ENCODE measurements at places on chromosomes 6 and 20.

- DNase-seq, result no peak
Measured at GRCh38 chr6:93447874-93448273, 28.5 kb upstream of the EPHA7 start.

DNA sequence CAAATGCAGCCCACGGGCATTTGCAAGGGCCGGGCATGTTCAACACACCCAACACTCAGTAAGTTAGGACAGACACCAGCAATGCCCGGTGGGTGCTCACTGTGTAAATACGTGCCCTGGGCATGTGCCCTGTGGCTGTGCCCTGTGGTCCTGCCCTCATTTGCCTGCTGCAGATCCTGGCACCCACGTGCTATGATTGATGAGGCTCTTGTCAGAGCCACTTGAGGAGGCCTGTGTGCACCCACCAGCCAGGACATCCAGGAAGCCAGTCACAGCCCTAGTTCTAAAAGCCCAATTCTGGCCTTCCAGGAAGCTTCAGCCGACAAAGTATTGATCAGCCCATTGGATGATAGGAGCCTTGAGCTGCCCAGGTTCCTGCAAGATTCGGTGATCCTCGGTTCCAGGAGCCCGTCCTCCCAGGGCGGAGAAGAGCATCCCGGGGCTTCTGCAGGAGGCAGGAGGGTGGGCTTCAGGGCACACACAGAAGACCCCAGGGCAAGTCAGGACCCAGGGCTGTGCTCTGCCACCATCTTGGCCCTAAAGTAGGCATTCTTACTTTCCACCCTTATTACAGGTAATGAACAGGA, 223.9 kb downstream of the PREX1 start:
- no peak for DNase-seq

DNA sequence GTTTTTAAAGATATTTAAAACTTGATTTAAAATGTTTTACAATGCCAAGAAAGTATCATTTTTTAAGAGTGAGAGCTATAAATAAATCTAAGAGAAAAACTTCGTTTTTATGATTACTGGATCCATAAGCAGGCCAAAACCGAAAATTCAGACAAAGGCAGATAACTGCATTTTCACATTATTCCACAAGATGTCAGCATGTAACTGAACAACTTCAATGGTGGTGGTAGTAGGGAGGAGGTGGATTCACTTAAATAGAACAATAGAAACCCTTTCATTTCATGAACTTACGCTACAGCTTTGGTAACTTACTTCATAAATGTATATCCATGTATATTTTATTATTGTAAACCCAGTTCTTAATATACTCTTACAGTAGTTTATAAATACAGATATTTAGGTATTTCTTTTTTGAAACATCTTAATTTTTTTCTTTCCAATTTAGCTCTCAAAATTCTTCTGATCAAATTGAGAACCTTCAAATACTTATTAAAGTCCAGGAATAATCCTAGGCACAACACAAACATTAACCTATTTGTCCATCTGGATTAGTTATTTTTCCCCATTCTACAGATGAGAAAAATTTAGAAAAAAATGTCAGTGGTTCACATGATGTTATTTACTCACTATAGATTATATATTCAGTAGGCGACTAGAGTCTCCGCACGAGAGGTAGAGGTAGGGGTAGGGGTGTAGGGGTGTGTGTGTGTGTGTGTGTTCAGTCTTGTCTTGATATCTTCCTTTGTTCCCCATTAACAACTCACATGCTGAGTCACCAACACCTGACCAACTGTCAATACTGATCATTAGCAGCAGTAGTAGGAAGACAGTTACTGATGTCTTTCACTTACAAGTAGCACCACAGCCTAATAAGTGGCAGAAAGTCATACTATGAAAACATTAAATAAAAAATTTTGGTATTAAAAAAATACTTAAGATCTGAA, 111.5 kb downstream of the ARHGAP18 start:
- DNase-seq, result peak; percentile 66

GRCh38 chr6:147676495-147677199, 168.2 kb downstream of the SAMD5 start:
- DNase-seq, result no peak

GRCh38 chr6:26158076-26158580, 70.9 kb downstream of the HFE start:
- DNase-seq, result no peak

- DNase-seq, result no peak
Measured at GRCh38 chr6:41779336-41779735, 364 bp downstream of the FRS3 start.

DNA sequence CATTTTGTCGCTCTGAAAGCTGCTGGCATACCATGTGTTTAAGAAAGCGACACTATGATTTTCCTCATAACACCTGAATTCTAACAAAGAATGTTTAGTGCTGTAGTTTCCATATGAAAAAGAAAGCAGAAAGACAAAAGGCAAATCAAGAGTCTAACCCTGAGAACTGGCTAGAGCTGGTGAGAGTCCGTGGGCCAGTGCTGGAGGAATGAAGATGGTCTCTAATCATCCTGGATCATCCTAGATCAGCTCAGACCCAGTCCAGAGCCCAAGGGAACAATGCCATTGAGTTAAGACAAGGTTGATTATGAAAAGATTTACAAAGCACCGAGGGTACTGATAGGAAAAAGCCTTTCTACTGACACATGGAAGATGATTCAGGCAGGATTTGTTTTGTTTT, 73.0 kb upstream of the MYLIP start:
- no peak for DNase-seq

DNA sequence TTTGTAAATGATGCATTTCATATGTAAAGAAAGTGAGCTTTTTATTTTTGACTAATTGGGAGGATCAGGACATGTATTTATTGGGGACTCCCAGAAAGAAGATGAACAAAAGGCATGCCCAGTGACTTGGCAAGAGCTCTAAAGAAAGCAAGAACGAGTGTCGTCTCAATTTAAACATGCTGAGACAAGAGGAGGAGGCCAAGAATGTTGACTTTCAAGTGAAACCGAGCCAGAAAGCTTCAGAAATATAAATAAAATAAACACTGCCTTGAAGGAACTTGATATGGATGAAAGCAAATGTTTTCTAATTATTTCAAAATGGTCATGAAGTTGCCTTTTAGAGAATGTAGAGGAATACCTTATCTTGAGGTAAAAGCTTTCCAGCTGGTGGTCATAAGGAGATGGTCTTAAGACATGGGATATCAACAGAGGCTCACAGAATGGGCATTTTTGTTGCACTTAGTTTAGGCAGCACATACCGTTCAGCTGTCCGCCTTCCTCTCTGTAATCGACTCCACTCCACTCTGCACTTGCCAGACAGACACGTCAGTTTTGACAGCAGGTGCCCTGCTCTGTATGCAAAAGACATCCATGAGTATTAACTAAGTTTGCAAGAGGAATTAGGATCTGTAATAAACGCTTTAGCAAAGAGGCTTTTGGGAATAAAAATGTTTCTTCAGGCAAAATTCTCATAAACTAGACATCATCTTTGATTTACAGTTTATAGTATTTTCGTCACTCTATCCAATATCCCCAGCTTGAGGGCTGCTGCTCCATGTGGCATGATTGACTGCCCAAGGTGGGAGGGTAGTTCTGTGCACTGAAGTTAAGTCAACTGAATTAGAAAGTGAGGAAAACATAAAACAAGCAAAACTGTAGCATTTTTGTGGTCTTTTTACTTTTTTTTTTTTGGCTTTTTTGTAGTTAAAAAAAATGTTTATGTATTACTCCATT, 613.1 kb downstream of the PKHD1 start:
- DNase-seq, result no peak

DNA sequence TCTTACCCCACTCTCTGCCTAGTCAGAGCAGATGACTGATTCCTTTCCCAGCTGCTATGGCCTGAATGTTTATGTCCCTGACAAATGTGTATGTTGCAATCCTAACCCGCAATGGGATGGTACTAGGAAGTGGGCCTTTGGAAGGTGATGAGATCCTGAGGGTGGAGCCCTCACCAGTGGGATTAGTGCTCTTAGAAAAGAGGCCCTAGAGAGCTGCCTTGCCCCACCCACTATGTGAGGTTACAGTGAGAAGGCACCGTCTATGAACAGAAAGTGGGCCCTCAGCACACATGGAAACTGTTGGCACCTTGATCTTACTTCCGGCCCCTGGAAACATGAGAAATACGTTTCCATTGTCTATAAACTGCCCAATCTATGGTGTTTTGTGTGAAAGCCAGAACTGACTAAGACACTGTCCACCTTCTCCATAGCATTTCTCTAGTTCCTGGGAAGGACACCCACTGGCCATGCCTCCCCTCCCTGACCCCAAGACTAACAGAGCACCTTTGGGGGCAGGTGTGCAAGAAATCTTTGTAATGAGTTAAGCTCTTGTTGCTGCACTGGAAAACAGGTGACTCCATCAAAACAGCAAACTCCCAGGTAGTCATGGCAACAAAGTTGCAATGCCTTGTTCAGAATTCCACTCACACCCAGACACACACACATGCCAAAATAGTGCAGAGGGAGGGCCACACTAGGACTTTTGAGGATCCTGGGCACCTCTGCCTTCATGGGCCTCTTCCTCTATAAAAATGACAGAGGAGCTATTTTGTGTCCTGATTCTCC, 16.2 kb downstream of the GABRR2 start:
- no peak for DNase-seq

DNA sequence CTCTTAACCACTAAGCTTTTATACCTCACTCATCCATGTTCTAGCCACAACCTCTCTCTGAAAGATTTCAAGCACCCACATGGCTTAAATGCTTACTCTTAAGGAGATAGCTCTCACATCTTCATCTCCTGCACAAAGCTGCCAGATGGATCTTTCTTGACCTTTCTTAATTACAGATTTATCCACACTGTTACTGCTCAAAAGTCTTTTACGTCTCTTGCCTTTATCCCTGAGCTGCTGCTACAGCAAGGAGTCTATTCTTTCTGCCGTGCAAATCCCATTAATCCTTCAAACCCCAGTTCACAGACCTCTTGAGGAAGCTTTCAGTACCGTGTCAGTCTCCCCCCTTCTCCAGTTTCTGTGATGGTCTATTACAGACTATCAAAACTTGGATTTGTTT, 54.6 kb downstream of the B4GALT5 start:
- DNase-seq, result no peak

- DNase-seq, result no peak
Measured at GRCh38 chr20:57468523-57469417, 56.2 kb downstream of the CTCFL start.

GRCh38 chr6:1904466-1904799, 294.7 kb downstream of the FOXC1 start:
- no peak for DNase-seq

- DNase-seq, result no peak
Measured at GRCh38 chr6:117542493-117542892, 59.8 kb downstream of the GOPC start.

DNA sequence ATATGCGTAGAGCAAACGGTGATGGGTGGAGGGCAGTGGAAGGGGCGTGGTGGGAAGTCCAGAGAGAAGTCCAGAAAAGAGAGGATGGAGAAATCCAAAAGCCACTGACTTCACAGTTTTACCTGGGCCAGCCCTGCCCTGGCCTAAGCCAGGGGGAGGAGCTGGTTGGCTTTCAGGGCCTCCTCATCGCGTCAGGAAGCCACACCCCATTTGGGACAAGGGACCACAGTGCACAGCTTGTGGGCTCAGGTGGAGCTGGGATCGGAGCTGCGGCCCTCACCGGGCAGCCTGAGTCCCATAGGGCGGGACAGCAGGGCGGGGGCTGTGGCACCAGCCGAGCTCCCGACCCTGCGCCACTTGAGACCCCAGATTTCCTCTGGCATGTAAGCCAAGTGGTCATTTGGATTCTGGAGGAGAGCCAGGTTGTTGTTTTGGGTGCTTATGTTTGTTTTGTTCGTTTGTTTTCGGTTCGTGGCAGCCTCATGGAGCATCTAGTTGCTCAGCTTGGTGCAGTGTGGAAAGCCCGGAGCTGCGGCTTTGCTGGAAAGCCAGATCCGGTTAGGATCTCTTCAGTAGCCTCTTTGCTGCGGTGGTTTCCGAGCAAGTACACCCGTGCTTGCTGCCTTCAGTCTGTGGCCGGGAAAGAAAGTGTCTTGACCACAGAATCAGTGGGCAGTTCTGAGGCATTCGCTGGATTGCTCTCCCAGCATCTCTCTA, 42.2 kb downstream of the RIOK1 start:
- no peak for DNase-seq

- no peak for DNase-seq
Measured at GRCh38 chr6:52180787-52181558, 5.2 kb upstream of the IL17A start.

DNA sequence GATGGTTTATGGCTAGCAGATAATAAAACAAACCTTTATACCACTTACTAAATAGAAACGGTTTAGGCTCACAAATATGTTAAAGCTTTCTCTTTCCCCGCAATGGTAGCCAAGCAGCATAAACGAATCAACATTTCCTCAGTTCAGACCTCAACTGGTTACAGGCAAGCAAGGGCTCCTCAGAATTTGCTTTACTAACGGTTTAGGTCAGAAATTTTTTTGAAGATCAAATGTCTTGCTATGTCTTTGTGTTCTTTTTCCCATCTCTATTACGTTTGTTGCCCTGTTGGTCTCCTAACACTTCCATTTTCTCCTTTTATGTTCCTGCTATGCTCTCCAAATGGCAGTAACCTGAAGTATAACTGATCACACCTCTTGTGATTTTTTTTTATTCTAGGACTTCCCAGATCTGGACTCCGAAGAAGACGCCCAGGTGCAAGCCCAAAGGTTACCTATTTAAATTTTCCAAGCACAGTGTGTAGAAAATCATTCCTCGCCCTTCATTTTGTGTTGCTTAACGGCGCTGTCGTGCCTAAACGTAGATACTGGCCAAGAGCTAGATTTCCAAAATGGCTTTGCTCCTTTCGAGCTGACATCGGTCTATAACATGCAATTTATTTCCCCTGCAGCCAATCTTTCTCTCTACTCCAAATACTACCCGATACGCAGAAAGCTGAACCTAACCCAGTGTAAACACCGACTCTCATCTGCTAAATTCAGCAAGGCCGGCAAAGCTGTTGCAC, 717 bp upstream of the ASF1A start:
- no peak for DNase-seq

DNA sequence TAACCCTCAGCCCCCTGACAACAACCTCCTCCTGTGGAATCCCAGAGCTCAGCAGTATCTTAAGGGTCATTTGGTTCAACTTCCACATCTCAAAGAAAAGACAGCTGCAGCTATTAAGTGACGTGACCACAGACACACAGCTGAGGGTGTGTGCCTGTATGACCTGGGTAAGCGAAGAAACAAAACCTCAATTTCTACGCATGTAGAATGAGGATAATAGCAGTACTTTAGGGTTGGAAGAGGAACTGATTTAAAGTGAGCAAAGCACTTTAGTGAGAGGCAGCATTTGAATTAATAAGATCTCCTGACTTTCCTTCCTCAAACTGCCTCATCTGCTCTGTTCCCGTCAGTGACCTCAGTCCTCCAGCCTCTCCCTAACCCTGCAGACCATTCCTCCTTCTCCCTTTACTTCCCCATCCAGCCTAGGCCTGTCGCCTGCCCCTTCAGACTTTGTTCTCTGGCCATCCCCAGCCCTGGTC, 6.8 kb upstream of the ARMC2 start:
- DNase-seq, result no peak

GRCh38 chr6:84156306-84156705, 71.1 kb downstream of the CEP162 start:
- DNase-seq, result no peak

DNA sequence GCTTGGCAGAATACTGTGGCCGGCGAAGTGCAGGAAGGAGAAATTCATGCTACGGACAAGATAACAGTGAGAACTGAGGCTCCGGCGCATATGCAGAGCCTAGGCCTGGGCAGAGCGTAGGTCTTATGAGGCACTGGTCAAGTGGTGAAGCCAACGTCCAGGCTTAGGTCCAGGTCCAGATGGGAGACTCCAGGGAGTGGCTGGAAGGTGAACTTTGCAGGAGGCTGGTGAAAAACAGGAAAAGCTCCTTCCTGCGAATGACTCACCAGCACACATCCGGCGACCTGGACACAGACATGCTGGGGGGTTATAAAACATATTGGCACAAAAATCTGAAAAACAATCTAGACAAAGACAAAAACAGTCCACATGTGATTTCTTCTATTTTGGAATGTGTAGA, 15.4 kb downstream of the C6orf141 start:
- no peak for DNase-seq
